ENCODE measurements at places on chromosomes 4 and X.

DNA sequence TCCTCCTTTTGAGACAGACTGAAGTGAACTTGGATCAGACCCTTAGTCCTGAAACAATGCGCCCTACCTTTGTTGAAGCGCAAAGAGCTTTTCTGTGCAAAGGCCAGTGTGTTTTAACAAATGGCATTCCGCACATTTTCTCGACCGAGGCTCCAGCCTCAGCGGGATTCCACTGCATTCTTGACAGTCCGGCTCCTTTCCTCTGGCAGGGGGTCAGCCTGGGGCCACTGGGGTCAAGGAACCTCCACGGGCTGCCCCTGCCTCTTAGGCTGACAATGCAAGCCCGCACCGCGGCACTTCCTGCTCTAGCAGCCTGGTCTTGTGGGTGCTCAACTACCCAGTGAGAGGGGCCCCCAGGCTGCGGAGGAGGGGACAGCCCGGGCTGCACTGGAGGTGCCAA, 47.2 kb upstream of the TFDP3 start:
- no peak for DNase-seq

DNA sequence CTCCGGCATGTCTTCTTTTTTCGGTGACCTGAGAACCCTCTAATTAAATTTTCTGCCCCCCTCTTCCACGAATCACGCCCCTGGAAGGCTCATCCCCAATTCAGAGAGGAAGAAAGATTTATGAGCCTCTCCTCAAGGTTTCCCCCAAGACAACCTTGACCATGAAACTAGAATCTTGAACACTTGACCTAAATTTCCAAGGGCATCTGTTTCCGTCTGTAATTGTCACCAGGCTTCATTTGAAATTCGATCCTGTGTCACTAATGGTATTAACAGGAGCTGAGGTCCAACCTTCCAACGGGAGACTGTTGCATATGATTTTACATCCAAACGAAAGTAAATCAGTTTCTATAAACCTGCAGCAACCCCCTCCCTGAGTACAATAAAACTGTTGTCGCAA, 139.9 kb upstream of the ZIC3 start:
- DNase-seq, result no peak

DNA sequence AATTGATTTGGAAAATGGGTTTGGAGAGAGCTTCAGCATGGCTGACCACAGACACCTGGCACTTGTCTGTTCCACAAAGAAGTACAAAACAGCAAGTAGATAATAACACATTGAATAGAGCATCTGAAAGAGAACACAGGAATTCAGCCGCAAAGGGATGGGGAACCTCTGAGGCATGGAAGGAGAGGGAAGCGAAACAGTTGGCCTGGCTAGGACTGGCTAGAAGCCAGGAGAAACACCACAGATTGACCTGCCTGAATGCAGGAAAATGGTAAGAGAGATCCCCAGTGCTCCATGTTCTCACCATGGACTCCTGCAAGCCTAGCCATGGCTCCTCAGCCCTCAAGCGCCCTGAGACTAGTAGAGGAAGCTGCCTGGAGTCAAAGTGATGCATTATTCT, 169.7 kb upstream of the SH3RF1 start:
- DNase-seq, result no peak

DNA sequence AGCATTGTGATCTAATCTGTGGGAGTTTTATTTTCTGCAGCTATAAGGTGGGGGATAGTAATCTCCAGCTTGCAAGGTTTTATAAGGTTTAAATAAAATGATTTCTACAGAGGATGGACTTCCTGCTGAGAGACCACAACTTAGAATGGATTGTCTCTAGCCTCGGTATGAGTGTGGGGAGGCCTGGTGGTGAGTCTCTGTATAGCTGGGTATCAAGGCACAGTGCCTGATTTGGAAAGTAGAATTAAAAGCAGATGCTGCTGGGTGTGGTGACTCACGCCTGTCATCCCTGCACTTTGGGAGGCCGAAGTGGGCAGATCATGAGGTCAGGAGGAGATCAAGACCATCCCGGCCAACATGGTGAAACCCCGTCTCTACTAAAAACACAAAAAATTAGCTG, 162.0 kb upstream of the GATB start:
- DNase-seq, result no peak

- DNase-seq, result no peak
Observed at GRCh38 chrX:46589977-46590723, 16.6 kb downstream of the CHST7 start.

DNA sequence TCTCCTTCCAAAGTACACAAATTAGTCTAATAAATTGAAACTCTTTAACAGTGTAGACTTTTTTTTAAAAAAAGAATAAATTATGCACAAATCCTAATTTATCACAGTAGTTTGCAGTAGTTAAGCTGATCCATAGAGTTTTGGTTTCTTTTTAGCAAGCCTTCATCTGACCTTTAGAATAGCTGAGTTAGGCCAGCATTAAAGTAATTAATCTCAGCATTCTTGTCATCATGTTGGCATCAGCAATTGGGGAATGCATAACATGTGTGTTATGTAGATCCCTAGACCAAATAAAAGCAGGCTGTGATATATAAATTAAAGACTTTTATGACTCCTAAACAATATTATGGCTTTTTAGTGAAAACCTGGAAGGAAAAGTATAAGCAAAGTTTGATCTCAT, 426.5 kb upstream of the PABPC4L start:
- DNase-seq, result no peak

DNA sequence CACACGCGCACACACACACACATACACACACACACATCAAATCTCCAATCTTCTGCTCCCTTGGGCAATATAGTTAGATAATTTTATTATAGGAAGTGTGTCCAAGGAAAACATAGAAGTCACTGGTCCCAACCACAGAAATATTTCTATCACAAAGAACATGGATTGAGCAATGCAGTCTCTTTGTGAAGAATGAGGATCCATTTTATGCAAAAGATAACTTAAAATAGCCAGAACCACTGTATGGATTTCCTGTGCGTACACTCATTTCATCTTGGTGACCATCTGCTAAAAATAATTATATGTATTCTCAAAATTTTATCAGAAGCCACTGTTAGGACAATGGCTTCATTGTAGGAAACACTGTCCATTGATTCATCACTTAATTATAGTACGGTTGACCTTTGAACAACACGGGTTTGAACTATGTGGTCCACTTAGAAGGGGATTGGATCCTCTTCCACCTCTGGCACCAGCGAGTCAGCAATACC, 169.6 kb upstream of the MXRA5 start:
- no peak for DNase-seq

DNA sequence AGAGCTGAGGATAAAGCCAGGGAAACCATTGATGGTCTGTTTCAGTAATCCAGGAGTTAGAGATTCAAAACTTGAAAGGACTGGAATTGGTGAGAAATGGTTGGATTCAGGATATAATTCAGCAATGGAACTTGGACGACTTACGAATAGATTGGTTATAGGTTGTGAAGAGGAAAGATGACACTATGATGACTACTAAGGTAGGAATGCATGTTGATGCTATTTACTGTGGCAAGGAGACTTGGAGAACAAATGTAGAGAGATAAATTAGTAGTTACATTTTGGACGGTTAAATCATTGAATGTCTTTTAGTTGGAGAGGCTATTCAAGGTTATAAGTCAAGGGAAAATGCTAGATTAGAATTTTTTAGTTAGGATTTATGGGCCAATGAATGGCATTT, 365.4 kb upstream of the TECRL start:
- DNase-seq, result no peak

GRCh38 chrX:24098932-24099331, 44.2 kb downstream of the EIF2S3 start:
- DNase-seq, result no peak

DNA sequence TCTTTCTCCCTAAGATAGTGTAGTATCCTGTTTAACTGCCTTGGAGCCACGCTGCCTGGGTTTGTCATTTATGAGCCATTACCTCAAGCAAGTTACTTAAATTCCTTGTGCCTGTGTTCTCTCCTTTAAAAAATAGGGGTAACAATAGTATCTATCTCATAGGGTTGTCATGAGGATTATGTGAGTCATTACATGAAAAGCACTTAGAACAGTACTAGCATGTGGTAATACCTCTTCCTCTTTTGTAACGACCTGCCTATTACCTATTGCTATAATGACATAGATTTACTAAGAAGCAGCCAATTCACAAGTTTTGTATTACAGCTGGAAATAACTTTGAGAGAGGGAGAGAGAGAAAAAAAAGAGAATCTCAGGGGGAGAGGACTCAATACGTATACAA, 834.7 kb downstream of the RAPGEF2 start:
- DNase-seq, result no peak

DNA sequence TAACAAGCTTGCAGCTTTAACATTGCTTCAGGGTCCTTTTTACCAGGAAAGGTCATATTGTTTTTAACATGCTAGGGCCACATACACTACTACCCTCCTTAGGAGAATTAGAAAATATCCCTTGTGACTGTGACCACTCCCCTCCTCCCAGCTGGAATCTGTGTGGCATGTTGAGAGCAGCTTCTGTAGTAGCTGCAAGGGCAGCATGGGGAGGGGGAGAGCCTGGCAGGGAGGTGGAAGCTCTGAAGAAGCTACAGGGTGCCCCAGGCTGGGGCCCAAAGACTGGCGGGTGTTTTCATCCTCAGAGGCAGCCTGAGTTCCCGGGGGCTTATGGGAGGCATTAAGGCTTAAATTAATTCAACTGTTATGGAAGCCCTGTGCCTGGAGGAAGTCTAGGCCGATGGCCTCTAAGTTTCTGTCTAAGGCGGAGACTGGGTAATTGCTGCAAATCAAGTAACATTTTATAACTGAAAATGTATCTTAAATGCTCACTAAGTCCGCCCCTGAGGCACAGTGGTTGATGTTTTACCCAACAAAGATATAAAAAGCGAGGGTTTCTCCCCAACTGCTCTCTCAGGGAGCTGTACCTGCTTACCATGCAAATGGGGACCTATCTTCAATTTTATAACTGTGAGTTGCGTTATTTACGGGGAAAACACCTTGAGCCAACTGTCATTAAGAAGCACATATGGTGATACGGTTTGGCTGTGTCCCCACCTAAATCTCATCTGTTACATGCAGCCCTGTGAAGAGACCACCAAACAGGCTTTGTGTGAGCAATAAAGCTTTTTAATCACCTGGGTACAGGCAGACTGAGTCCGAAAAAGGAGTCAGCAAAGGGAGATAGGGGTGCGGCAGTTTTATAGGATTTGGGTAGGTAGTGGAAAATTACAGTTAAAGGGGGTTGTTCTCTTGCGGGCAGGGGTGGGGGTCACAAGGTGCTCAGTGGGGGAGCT, 37.4 kb upstream of the STS start:
- DNase-seq, result no peak

DNA sequence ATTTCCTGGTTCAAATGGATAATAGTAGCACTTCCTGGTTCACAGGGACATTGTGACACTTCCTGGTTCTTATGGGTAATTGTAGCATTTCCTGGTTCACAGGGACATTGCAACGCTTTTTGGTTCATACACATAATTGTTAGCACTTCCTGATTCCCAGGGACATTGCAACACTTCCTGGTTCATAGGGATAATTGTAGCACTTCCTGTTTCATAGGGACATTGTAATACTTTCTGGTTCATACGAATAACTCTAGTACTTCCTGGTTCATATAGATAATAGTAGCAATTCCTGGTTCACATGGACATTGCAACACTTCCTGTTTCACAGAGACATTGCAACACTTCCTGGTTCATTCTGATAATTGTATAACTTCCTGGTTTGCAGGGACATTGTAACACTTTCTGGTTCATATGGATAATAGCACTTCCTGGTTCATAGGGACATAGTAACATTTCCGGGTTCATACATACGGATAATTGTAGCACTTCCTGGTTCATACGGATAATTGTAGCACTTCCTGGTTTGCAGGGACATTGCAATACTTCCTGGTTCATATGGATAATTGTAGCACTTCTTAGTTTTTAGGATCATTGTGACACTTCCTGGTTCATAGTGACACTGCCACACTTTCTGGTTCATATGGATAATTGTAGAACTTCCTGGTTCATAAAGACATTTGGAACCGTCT, 61.6 kb upstream of the CD99 start:
- no peak for DNase-seq

DNA sequence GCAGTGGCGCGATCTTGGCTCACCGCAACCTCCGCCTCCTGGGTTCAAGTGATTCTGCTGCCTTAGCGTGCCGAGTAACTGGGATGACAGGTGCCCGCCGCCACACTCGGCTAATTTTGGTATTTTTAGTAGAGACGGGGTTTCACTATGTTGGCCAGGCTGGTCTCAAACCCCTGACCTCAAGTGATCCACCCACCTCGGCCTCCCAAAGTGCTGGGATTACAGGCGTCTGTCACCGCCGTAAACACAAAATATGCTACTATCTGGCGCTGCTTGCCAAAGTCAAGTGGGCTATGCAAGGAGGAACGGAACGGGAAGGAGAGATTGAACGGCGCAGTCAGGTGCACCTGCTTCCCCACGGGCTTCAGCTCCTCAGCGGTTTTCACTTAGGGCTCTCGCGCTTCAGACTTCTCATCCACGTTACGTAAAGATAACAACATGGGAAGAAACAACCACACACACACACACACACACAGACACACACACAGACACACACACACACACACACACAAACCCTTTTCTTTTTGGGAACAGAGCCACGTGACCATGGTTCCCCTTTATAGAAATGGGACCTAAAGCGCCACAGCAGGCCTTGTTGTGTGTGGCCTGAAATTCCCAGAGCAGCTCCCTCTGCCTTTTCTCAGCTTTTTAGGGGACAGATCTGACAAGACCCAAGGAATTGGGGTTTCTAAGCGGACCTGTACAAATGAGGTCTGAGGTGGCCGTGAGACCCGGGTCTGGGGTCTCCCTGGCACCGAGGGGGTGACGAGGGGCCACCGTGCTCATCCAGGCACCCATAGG, 1.5 kb downstream of the P2RY8 start:
- DNase-seq, result no peak

GRCh38 chr4:67593741-67594175, 35.2 kb downstream of the STAP1 start:
- no peak for DNase-seq

DNA sequence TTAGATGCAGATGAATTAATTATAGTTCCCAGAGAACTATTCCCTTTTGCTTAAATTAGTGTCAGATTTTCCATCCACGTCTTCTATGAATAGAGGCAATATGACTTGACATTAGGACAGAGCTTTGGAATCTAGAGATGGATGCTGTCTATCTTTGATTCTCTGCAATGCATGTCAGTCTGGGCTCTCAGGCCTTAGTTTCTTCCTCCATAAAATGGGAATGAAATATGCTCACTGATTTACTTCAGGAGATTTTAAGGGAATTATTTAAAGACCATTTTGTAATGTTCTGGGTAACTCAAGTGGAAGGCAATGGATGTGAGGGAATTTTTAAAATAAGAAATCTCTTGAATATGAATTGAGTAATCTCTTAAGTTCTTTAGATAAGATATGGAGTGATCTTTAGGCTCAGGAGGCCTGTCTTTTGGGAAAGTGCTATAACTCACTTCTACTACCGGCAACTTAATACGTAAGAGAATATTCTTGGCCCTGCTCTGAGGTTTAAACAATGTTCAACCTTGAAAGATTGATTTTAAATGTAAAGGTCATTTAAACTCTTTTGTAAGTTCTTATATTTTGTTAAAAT, 29.0 kb downstream of the MGST2 start:
- no peak for DNase-seq

DNA sequence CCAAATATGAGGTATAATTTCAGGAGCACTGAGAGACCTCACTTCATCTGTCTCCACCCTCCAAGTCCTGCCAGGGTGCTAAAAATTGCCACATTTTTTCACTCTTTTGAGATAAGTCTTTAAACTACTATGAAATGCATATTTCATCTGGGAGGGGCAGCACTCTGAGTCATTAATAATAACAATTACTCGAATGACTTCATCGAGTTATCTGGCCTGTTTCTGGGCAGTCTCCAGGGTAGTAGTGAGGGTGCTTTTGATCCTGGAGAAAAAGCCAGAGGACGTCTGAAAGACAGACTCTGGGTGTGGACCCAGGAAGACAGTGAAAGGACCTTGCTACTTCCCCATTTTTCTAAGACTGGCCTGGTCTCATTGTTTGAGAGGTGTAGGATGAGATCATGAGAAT, 42.3 kb upstream of the SRD5A3 start:
- DNase-seq, result no peak
